Thyroid gland (tissue), 4 donors: ENCODE measurements at places on chromosomes 5 and 9.

DNA sequence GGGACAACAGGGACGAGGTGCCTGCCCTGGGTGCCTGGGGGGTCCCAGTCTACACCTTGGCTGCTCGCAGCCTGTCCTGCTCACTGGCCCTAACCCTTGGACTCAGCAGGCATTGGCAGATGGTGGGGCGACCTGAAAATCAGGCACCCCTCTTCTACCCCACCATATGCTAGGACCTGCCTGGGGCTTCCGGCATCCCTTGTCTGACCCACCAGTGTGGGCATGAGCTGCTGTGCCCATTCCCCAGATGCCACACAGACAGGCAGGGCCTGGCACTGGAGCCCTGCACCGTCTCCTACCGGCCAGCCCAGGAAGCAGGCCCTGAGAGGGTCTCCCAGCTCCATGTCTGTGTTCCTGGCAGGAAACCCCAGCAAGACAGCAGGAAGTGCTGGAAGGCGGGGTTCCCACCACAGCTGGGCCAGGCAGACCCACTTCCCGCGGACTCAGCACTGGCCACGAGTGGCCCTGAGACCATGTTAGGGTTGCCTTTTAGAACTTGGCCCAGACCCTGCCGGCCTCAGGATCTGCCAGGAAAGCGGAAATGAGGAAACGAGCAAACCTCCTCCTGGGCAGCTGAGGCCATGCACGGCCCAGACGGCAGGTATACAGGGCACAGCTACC lies 3.1 kb downstream of the NINJ1 start:
- no peak for DNase-seq

DNA sequence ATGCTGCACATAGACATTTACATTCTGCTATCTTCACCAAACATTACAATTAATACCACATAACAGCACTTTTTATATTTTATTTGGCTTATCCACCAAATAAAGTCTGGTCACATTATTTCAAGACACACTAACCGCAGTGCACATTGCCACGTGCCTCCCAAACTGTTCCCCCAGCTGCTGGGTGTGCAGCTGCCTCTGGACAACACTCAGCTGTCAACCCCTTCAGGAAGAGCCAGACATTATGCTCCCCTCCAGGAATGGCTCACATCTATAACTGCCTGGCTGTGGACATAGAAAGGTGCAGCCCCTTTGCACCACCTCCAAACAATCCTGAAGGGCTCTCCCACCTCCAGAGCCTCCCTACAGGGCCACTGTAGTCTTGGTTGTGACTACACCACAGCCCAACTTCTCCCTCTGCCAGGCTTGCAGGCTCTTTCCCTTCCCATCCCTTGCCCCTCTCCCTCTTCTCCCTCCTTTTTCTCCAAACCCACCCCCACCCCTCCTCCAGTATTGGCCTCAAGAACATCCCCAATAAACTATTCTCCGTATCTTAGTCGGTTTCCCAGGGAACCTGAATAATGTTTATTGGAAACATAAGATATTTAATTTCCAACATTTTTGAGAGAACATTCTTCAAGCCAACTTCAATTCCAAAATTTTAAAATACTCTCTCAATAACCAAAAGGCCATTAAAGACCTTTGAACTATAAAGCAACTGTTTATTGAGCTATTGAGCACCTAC lies 372.3 kb downstream of the CTNND2 start:
- DNase-seq: no peak

DNA sequence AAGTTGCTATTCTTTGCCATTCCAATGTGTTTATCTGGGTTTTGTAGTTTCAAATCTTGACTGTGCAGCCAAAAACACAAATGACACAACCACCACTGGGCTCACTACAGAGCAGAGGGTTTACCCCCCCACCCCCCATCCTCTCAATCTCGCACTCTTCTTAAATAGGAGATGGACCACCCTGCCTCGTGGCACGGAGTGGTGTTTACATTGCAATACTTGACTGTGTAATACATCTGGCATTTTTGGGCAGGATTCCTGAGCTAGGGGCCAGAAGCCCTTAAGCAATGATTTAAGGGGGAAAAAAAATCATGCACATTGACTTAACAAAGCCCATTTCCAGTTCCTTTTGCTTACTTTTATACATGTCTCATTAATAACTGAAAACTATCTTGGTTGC lies 19.0 kb downstream of the PTCH1 start:
- DNase-seq: no peak

GRCh38 chr9:131577005-131578000 lies 32.0 kb downstream of the PRRT1B start:
- no peak for DNase-seq

- no peak for DNase-seq
These were observed 66.7 kb downstream of the TARS1 start for GRCh38 chr5:33507426-33507825.

DNA sequence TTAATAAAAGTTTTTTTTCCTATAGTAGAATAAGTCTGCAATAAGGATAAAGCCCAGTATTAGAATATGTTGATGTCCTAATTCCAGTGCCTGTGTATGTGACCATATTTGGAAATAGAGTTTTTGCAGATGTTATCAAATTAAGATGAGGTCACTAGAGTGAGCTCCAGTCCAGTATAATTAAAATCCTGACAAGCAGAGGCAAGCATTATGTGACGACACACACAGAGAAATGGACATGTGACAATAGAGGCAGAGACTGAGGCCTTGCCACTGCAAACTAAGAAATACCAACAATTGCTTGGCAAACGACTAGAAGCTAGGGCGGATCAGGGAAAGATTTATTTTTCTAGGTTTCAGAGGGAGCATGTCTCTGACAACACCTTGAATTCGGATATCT lies 216.4 kb upstream of the CYLC2 start:
- no peak for DNase-seq

- no peak for DNase-seq
These were observed 136.4 kb upstream of the PPP1R26 start for GRCh38 chr9:135343136-135343535.

- DNase-seq: no peak
These were observed 653 bp upstream of the HNRNPH1 start for GRCh38 chr5:179623906-179624741.

DNA sequence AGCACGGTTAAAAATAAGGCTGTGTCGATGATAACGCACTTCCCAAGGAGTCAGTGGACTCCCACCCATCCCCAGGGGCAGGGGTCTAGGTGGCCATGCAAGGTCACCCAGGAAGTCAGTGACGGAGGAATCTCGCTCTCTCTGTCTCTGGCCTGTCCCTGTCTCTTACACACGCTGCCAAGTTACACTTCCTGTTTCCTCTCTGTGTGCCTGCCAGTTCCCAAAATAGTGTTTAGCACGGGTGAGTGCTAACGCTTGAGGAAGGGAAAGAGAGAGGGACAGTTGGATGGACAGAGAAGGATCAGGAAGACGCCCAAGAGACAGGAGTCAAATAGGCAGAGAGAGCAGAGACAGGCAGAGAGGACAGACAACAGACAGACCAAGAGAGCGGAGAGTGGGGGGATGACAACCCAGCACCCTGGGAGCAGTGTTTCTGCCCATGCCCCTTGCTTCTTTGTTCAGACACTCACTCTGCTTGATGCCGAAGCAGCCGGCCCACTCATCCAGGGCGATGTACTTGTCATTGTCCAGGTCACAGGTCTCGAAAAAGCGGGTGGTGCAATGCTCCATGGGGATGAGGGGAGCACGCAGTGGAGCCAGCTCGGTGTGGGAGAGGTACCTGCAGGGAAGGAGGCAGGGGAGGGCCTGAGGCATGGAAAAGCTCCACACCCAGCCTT lies 23.0 kb downstream of the SPARC start:
- DNase-seq: no peak
